ENCODE measurements at places on chromosomes 7 and 10.
A peak's percentile ranks its signal among the peaks of the same experiment; 100 is the strongest.

DNA sequence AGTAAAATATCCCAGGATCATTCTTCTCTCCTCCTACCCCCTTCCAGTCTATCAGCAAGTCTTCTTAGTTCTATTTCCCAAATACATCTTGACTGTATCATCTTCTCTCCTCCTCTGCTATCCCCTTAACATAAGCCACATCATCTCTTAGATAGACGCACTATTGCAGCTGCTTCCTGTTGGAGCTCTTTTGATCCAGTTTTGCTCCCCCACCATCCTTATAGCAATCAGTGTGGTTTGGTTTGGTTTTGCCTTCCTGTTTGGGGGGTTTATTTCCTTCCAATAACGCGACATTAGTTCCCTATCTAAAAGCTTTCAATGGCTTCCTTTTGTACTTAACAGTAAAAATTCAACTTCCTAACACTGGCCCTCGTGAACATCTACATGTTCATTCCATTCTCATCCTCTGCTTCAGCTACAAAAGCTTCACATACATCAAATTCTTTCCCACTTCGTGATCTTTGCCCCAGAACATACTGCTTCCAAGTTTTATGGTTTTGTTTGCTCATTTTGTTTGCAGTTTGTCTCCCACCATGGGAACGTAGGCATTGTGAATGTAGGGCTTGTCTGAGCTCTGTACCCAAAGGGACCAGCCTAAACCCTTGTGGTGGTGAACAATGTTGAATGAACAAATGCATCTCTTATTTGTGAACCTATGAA is 33.7 kb upstream of the PLXDC2 start:
- DNase-seq, result no peak

DNA sequence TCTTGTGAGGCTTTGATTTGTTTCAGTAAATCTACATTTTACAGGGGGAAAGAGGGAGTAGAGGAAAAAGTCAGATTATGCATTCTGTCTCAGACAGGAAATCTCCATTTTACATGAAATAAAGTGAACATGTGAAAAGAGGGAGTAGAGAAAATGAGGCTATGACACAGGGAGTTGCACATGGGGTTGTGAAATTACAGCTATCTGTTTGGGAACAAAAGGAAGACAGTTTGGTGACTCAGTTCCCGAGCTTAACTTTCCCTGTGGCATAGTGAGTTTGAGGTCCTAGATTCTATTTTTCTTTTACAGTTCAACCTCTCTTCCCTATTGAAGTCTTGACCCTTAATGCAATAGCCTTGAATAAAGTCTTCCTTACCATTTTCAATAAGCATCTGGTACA is 63.2 kb upstream of the AGR3 start:
- no peak for DNase-seq

- no peak for DNase-seq
These were observed 78.9 kb downstream of the CHRM2 start for GRCh38 chr7:136947347-136947746.

DNA sequence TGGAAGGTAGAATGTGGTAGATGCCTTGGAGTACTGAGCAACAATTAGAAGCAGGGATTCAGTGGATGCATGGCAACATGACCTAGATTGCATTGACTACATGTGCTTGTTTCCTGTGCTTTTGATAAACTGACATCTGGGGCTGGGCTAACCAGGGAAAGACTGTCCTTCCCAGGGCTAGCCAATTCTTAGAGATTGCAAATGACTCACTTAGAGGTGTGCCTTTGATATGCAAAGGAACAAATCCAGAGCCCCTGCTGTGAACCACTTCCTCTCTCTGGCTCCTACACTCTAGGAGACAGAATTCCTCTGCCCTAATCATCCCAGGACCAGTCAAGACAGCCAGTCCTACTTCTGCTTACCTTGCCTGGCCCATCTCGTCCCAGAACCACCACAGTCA is 651.5 kb downstream of the LRMDA start:
- no peak for DNase-seq

- no peak for DNase-seq
These were observed 107.2 kb upstream of the TCF7L2 start for GRCh38 chr10:112842832-112843360.

DNA sequence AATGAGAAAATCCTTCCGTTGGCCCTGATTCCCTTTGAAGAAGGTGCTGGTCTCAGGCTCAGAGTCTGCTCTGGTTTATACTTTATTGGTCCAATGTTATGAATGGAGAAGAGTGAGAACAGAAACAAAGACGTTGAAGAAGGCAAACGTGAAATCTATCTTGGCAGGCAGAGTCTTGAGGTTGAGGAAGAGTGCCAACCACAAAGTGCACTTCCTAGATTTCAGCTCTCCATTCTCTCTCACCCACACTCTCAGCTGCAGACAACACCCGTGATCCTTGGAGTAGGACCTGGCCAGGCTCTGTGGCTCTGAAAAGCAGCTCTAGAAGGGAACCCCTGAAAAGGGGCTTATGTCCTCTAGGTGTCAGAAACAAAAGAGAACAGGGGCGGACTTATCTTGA is 128.9 kb upstream of the PLXNA4 start:
- DNase-seq, result no peak

- DNase-seq, result no peak
These were observed 14.6 kb downstream of the LARP4B start for GRCh38 chr10:916716-917415.

DNA sequence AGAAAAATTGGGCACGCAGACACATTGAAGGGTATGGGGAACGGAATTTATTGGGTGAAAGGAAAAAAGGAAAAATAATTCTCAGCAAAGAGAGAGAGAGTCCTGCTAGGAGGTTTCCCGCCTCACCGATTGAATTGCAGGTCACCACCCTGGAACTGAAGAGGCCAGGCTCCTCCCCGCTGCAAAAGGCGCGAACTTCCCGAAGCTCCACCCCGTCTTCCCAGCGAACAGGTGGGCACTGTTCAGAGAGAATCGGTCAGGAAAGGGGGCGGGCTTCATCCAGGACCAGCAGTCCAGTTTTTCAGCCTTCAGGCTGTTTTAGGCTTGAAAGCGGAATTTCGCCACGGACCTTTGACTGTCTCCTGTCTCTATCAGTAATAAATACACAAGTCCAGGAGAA is 27.3 kb upstream of the CADPS2 start:
- no peak for DNase-seq

DNA sequence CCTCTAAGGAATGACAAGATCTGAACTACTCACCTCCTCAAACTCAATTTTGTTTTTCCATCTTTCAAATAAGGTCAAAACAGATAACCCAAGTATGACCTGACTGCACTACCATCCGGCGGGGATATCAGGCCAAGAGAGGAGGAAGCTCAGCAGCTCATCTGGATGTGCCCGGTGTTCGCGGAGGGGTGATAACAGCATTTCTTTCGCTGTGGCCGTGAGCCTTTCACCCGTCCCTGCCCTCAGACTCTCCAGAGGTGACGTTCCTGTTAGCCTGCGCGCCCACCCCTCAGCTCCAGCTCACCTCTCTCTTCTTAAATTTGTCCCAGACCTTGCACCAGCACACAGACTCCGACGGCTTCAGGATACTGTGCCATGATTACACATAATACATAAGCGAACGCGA is 526 bp downstream of the ZNF248 start:
- no peak for DNase-seq

DNA sequence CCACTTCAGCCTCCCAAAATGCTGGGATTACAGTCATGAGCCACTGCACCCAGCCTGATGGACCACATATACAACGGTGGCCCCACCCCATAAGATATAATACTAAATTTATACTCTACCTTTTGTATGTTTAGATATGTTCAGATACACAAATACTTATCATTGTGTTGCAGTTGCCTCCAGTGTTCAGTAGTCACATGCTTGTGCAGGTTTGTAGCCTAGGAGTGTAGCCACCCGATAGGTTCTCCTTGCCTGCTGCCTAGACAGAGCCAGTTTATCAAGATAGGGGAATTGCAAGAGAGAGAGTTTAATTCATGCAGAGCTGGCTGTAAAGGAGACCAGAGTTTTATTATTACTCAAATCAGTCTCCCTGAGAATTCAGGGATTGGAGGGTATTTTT is 9.6 kb downstream of the CCL24 start:
- no peak for DNase-seq

DNA sequence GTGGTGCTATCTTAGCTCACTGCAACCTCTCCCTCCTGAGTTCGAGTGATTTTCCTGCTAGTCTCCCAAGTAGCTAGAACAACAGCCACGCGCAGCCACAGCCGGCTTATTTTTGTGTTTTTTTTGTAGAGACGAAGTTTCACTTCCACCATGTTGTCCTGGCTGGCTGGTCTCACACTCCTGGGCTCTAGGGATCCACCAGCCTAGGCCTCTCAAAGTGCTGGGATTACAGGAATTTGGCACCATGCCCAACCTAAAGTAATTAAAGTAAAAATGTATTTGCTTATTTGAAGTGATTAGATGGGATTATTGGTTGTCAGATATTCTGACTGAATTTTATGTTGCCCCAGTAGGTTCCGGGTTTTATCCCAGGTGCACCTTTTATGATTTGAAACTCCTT is 22.7 kb downstream of the LUC7L2 start:
- DNase-seq, result no peak

DNA sequence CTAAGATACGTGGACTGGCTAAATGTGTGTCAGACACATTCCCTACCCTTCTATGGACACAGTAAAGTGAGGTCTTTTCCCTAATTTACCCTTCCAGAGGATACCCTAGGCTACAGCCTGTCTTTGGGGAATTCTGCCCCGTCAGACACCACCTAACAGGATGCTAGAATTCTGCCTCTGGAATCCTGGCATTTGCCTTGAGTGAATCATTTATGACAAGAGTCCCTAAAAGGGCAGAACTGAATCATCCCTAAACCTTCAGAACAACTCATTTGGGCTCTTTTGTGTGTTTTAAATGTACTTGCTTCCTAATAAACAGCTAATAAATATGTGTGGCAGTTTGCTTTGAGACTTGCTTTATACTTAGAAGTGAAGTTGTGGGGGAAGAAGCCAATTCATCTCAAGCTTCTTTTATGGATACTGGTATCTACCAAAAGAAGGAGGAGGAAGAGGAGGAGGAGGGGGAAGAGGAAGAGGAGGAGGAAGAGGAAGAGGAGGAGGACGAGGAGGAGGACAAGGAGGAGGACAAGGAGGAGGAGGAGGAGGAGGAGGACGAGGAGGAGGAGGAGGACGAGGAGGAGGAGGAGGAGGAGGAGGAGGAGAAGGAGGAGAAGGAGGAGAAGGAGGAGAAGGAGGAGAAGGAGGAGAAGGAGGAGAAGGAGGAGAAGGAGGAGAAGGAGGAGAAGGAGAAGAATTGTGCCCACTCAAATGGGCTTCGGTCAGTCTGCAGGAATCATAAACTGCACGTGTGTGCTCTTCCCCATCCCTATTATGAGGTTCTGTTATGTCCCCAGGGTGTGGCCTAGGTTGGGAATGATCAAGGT is 27.1 kb downstream of the PARP12 start:
- peak; percentile 18 for DNase-seq

- no peak for DNase-seq
These were observed 82.2 kb upstream of the NRP1 start for GRCh38 chr10:33416691-33417090.

- DNase-seq, result no peak
These were observed 551.5 kb downstream of the KCNMA1 start for GRCh38 chr10:77086081-77086480.

DNA sequence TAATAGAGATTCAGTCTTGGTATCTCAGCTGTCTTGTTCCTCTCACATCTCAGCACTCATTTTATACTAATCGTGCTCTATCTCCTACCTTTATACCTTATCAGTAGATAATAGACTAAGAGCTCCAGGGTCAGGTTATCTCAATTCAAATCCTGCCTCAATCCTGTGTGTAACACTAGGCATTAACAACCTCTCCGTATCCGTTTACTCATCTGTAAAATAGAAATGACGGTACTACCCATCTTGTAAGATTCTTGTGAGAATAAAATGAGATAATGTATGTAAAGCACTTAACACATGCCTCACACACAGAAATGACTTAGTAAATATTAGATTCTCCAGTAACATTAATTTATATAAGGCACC is 622 bp upstream of the P4HA1 start:
- no peak for DNase-seq

DNA sequence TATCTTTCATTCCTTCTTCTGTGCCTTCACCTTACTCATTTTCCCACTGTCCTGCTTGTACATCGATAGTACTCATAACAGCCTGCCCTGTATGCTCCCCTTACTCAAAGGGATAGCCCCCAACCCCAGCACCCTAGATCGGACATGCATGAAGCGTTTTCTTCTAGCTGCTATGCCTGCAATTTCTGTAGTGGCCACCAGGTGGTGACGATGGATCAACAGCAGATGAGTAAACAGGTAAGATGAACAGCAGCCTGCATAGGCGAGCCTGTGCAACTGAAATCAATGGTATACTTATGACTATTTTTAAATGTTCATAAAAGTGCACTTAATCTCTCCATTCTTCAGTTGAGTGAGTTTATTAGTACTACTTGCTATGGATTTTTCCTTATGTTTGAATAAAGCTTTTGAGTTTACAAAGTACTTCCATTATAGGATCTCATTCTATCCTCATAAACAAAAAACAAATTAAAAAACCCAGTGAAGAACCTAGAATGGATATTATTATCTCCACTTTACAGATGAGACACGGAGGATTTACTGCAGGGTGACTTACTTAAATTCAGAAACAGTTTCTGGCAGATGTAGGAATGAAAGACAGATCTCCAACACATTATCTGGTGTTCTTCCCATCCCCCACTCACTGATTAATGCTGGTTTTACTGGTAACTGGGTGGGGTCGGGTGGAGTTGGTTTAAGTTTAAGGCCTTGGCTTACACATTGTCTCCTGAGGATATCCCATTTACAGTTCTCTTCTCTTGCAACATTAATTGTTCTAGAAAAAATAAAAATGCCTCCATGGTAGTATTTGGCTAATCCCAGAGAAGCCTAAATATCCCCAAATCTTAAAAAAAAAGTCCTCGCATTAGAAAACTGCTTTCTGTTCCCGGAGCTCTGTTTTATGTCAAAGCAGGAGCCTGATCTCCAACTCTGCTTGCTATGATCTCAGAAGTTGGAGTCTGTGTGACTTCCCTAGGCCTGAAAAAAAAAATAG is 222.1 kb downstream of the GLI3 start:
- DNase-seq, result no peak

GRCh38 chr10:45380903-45381620 is 7.0 kb downstream of the ALOX5 start:
- DNase-seq, result no peak

DNA sequence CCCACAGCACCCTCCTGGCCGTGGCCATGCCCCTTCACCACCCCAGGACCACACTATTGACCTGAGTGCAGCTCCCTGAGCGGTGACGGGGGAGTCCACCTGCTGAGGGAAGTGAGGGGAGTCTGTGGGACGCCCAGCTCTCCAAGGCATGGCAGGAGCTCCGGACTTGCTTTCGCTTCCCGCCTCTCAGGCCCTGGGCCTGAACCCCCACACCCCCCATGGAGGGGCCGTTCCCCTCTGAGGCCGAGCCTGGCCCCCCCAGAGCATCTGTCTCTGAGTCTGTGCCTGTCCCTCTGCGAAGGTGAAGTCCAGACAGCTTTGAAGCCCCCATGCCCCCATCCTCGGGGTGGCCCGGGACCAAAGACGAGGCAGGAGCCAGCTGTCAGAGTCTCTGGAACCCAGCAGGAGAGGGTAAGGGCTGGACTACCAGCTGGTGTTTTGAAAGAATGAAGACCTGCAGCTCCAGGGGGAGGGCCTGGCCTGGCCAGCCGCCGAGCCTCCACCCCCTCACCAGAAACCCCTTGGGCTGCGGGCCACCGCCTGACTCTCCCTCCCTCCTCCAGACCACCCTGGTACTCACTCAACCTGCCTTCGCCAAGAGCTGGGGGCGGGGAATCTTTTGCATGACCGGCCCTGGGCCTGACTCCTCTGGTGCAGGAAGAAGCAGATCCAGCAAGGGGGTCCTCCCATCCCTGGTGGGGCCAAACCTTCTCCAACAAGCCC is 114.0 kb downstream of the PDGFA start:
- DNase-seq, result no peak

GRCh38 chr7:130420943-130421578 is 19.8 kb downstream of the CEP41 start:
- DNase-seq, result no peak

GRCh38 chr10:96478355-96478754 is 35.4 kb downstream of the TLL2 start:
- DNase-seq, result no peak

All from AG04450 (cell line).